SW480 (cell line): ENCODE measurements at places on chromosomes 11 and 22.

DNA sequence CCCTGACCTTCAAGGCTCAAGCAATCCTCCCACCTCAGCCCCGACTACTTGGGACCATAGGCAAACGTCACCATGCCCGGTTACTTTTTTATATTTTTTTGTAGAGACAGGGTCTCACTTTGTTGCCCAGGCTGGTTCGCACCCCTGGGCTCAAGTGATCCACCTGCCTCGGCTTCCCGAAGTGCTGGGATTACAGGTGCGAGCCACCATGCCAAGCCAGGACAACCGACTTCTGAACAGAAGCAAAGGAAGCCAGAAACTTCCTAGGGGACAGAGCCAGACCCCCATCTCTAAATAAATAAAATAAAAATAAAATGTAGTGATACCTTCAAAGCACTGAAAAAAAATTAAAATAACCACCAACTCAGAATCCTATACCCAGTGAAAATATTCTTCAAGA is 26.4 kb downstream of the C11orf58 start:
- no peak for DNase-seq

DNA sequence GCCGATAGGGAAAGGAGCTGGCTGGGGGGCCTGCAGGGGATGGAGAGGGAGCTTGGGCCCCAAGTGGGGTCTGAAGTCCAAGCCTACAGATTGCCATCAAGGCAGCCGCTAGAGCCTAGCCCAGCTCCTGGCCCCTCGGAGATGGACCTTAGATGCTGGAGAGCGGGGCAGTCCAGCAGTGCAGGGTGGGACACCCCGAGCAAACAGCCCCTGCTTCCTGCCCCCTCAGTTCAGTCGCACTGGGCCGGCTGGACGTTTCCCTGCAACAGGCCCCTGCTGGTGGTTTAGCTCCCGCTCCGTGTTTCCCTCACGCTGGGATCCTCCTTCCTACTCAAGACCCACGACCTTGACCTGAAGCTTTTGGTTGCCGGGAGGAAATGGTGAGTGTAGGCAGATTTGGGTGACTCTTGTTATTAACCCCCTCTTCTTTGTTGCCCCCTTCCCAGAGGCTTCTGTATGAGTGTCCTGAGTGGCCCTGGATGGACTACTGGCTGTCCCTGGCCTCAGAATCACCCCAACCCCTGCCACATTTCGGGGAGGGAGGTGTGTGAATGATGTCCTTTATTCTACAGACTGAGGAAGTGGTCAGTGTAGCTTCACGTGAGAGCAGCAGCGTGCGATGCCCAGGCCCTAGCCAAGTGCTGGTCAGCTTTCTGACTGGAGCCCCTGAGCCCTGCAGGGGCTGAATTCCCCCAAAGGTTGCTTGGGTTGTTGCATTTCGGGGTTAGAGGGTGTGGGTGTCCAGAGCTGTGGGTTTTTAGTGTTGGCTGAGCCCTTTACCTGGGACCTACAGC is 2.7 kb downstream of the ST3GAL4 start:
- DNase-seq, result no peak

DNA sequence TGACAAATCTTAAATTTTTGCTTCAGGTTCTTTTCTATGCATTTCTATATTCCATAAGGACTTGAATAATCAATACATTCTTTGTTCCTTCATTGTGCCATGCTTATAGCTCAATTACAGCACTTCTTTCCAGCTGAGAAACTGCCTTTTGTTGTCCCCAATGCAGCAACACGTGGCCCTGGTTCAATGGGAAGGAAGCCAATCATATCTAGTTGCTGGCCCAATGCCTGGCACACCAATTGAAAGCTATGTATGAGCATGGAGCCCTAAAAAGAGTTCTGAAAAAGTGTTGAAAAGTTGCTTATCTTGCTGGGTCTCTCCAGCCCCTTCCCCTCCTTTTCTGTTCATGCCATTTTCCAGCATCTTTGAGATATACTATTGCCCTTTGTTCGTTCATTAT is 448.0 kb upstream of the FAT3 start:
- no peak for DNase-seq

- DNase-seq, result no peak
Observed at GRCh38 chr11:96082002-96082899, 158.3 kb upstream of the MTMR2 start.

GRCh38 chr22:17167486-17167885 is 8.4 kb upstream of the HDHD5 start:
- DNase-seq, result no peak

GRCh38 chr11:64360448-64360921 is 1.5 kb downstream of the RPS6KA4 start:
- DNase-seq, result no peak
